Germinal center (tissue), 1 donor: ENCODE measurements at places on chromosomes 6 and 20.

DNA sequence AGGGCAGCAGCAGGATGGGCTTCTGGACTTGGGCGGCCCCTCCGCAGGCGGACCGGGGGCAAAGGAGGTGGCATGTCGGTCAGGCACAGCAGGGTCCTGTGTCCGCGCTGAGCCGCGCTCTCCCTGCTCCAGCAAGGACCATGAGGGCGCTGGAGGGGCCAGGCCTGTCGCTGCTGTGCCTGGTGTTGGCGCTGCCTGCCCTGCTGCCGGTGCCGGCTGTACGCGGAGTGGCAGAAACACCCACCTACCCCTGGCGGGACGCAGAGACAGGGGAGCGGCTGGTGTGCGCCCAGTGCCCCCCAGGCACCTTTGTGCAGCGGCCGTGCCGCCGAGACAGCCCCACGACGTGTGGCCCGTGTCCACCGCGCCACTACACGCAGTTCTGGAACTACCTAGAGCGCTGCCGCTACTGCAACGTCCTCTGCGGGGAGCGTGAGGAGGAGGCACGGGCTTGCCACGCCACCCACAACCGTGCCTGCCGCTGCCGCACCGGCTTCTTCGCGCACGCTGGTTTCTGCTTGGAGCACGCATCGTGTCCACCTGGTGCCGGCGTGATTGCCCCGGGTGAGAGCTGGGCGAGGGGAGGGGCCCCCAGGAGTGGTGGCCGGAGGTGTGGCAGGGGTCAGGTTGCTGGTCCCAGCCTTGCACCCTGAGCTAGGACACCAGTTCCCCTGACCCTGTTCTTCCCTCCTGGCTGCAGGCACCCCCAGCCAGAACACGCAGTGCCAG is at the start of gene TNFRSF6B:
TNFRSF6B (plus strand) TSS at position 25 of the 729 bp plus-strand sequence; CDS start at position 141, 116 bp downstream.
- no peak for DNase-seq

GRCh38 chr6:136550045-136550329 is 235 bp downstream of the MAP7 start:
- DNase-seq, result peak; percentile 51

- no peak for DNase-seq
Observed at GRCh38 chr6:89269981-89270380, 45.1 kb downstream of the GABRR2 start.

DNA sequence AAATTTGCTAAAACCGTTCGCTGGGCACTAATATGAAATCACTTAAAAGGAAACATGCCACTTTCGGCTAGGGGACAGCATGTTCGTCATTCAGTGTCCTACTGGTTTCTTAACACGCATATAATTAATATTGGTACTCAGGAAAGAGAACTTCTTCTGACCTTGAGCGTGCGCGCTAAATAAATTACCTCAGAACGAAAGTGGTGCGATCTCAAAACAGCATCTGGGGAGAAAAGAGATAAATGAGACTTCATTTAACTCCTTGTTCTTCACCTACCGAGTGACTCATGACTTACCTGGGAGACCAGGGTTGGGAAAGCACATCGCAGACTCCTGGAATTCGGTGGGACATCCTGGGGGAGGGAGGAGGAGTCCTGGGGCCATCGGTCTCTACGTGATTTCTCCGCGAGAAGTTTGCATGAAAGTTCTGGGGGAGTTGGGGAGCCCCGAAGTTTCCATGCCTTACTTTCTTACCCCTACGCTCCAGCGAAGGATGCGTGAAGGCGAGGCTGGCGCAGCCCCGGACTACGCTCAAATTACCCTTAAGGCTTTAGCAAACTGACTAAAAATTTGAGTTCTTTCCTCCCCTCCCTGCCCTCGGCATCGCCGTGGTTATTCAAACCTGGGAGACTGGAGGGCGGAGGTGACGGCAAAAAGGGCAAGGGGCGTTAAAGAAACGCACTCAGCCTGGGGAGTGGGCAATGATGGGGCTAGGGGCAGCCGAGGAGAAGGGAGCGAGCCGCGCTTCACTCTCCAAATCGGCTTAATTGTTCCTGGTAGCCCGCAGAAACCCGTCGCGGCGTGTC is 1.1 kb upstream of the BEND6 start:
- no peak for DNase-seq

DNA sequence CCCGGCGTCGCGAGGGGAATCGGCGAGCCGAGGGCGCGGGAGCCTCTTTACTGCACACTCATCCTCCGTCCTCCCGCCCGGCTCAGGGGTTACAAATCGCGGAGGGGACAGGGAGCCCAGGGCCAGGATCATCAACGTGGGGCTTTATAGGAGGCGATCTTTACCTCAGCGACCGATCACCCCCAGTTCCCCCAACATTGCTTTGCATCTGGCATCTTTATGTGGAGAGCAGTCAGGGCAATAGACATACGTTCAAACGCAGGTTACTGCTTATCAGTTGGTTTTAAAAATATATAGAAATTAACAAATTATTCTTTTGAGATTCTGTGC is 634 bp downstream of the HSF2 start:
- peak; percentile 25 for DNase-seq

DNA sequence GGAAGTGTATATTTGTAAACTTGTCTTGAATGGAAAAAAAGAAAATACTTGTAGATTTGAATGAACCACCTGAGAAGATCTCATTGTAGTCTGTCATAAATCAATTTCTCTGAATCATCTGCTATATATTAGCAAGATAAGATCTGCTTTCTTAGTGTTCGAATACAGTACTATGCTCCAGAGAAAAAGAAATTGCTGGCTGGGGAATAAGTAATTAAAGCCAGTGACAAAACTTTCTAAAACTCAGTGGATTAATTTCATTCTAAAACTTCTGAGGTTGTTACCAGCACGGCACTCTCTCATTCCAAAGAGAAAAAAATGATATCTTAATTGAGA is 22.4 kb upstream of the MROH8 start:
- no peak for DNase-seq

DNA sequence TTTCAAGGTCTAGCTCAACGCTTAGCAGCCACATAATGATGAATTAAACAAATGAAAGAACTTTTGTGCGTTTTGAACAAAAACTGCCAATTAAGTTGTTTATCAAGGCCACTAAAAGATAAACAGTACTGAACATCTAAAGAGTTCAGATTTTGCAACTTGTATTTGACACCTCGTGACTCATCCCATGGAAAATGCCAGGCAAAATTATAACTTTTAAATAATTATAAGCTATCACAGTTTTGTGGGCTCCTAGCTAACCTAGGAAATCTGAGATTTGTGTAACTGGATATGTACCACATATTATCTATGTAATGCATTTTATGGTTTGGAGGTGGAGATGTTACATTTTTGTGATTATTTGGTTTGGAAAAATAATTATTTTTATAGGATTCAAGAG is 9.6 kb upstream of the BAG2 start:
- DNase-seq, result no peak

DNA sequence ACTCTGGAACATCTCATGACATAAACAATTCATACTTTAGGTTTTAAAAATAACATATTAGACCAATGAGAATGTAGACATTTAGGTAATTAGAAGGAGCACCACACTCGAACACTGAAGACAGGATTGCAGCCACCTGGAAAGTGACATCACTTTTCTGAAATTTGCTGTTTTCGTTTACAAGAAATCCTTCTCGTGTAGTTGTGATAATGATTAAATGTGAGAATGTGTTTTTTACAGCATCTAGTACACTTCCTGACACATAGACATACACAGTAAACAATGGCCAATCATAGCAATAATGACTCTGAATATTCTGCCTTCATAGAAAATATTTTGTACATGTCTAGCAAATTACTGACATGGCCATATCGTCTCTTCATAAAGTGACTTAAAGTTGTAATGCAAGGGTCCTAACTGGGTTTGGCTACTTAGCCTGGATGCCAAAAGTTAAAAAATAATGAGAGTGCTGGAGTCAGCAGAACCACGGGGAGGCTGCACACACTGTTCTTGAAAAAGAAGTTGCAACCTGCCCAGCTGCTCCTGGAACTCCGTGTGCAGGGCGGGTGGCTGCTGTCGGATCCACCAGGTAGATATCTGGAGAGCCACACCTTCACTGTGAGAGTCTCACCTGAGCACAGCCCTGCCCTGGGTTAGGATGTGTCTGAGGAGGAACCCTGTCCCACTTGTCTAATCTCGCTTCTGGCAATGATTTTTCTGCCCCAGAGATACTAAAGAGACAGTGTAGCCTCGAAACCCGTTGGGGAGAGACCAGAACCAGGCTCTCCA is 212.9 kb downstream of the QKI start:
- DNase-seq, result no peak

DNA sequence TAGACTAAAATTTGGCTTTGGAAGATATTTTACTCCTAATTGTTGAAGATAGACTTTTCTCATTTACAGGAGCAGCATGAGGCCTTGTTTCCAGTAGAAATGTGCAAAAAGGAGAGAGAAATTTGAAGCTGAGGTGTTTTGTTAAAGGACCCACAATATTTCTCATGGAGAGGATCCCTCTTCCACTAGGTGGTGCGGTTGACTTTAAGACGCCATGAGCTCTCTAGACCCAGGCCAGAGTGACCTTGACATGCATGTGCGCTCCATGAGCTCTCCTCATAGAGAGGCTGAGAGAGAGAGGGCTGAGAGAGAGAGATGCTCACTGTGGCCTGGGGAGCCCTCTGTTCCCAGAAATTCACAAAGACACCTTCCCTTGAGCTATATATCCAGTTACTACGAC is 861.2 kb upstream of the EYS start:
- DNase-seq, result no peak

DNA sequence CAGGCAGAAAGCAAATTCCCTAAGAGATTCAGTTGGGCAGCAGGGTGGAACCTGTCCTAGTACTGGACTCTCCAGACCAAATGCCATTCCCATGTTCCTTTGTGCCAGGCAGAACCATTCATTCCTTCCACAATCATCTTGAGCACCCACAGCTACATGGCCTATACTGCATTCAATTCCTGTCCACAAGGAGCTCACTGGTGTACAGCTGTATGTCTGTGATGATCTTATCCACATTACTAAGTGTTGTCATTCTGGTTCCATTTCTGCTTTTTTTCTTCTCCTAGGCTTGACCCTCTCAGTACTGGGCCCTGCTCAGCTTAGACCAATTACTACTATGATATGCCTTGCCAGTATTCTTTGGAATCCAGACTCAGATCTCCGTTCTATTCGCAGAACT is 27.5 kb downstream of the MAN1A1 start:
- no peak for DNase-seq

DNA sequence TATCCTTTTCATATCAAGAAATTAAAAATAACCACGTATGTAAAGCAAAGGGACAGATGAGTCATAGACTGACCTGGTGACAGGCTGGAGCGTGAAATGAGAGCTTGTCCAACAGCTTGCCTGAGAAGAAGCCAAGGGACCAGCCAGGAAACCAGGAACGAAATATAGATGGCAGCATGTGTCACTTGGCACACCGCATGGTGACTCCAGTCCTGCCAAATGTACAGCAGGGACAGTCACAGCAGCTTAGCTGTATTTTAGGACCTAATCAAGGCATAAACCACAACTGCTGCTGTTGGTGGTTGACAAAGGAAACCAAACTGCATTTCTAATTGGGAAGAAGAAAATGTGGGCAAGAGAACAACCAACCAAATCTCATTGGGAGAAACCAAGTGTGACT is 755.0 kb downstream of the TFAP2A start:
- no peak for DNase-seq

DNA sequence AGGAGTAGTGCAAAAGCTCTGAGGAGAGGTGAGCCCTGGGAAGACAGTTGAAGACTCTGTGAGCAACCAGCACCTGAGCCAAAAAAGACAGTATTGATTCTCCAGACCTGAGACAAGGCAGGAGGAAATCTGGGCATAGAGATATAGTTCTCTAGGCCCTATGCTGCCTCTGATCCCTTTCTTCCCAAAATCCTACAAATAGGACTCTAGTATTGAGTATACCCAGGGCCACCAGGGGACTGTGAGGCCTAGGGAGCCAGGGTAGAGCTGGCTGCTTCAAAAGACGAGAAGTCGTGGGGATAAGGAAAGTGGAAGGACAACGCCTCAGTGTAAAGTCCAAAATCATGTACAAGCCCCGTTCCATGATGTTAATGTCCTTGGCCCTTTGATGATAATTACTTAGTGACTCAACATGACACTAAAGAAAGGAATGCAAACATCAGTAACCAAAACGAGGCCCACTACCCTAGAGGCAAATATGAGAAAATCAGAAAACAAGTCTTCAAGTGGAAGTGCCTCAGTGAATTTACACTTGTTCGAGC is 197.3 kb upstream of the PROKR2 start:
- DNase-seq, result no peak

GRCh38 chr6:31285982-31286381 is 14.1 kb upstream of the HLA-C start:
- no peak for DNase-seq
